ENCODE measurements at places on chromosomes 16 and 17. TPM values are rescaled to one million over a fixed set of nuclear protein-coding genes. Genes with fewer than 3 reads are reported as not detected.

The C16orf54 gene
- 23.6 TPM for total RNA-seq

The TEKT1 gene
- not detected for total RNA-seq

The GRIN2C gene
- total RNA-seq: not detected

The STAT5A gene
- 197 TPM for total RNA-seq

The RUNDC3A gene
- total RNA-seq: not detected

The SLC46A1 gene
- total RNA-seq: 6.6 TPM

The OR2C1 gene
- total RNA-seq: not detected

The ACSM2A gene
- total RNA-seq: not detected

The CCL2 gene
- not detected for total RNA-seq

The KRT40 gene
- total RNA-seq: not detected

The MYL4 gene
- not detected for total RNA-seq

The LGALS9B gene
- not detected for total RNA-seq

The EPOP gene
- total RNA-seq: 56.1 TPM

The REXO5 gene
- total RNA-seq: 9.9 TPM

The ENGASE gene
- 33.9 TPM for total RNA-seq

The ADAMTS18 gene
- not detected for total RNA-seq

The ARHGDIG gene
- total RNA-seq: not detected

The PRR35 gene
- not detected for total RNA-seq

The TPSD1 gene
- total RNA-seq: not detected

The PLA2G10 gene
- not detected for total RNA-seq

The SLC16A11 gene
- total RNA-seq: 1.9 TPM

The RAB34 gene
- total RNA-seq: 8.5 TPM

The NLGN2 gene
- 6.6 TPM for total RNA-seq

The FOXN1 gene
- not detected for total RNA-seq

The TBX2 gene
- total RNA-seq: not detected

Data from activated CD8-positive, alpha-beta memory T cell treated with anti-CD3 and anti-CD28 coated beads for 36 hours (primary cell).